Stimulated activated CD4-positive, alpha-beta T cell treated with anti-CD3 and anti-CD28 coated beads, Interleukin-12 subunit alpha, Interleukin-12 subunit beta, amount 100 ng/mL, for 24 hours (primary cell): ENCODE measurements at places on chromosomes 1 and 21.
A peak's percentile ranks its signal among the peaks of the same experiment; 100 is the strongest.

- no peak for DNase-seq
Observed at GRCh38 chr1:106964495-106964894, 92.0 kb upstream of the PRMT6 start.

DNA sequence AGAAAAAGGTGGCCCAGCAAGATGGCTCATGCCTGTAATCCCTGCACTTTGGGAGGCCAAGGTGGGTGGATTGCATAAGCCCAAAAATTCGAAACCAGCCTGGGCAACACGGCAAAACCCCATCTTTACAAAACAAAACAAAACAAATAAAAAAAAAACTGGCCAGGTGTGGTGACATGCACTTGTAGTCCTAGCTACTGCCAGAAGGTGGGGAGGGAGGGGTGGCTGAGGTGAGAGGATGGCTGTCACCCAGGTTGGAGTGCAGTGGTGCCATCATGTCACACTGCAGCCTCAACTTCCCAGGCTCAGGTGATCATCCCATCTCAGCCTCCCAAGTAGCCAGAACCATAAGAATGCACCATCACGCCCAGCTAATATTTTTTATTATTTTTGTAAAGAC, 22.8 kb downstream of the RERE start:
- no peak for DNase-seq

DNA sequence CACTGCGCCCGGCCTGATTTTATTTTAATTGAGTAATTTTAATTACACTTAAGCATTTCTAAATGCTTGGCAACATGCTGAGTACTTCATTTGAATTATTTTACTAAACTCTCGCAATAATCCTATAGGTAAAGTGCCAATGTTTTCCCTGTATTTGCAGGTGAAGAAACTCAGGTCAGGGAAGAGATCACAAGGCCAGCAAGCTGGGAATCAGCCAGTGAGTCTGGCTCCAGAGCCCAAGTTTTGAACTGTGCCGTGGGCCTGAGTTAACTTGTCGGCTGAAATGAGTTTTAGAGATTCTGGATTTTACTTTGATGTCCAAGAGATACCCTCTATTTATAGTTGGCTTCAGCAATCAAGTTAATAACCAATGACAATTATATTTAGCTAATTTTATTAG, 141.4 kb downstream of the CNIH3 start:
- DNase-seq: no peak

DNA sequence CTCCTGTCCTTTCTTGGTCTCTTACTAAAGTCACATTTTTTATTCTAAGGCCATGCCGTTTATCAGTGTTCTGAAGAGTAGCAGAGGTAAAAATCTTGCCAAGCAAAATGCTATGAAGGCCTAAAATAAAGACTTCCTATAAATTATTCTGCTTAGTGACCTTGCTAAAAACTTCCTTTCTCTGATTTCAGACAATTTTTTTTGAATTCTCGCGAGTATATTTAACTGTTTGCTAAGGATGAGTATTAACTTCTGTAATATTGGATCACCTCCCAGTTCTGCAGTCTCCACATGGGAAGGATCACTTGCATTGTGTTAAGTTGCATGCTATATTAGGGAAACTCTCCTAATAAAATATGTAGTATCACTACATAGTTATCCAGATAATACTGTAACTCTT, 123.4 kb upstream of the SNX7 start:
- DNase-seq: no peak

- DNase-seq: no peak
Observed at GRCh38 chr21:38938769-38939168, 133.0 kb downstream of the ETS2 start.

DNA sequence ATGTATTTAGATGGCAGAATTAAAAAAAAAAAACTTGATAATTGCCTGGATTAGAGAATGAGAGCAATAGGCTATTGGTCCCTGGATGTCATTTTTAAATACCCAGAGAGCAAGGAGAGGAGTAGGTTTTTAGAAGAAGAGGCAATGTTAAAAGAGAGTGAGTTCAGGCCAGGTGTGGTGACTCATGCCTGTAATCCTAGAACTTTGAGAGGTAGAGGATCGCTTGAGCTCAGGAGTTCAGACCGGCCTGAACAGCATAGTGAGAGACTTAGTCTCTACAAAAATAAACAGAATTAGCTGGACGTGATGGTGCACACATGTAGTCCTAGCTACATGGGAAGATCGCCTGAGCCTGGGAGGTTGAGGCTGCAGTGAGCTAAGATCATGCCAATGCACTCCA, 15.9 kb upstream of the MUTYH start:
- no peak for DNase-seq

DNA sequence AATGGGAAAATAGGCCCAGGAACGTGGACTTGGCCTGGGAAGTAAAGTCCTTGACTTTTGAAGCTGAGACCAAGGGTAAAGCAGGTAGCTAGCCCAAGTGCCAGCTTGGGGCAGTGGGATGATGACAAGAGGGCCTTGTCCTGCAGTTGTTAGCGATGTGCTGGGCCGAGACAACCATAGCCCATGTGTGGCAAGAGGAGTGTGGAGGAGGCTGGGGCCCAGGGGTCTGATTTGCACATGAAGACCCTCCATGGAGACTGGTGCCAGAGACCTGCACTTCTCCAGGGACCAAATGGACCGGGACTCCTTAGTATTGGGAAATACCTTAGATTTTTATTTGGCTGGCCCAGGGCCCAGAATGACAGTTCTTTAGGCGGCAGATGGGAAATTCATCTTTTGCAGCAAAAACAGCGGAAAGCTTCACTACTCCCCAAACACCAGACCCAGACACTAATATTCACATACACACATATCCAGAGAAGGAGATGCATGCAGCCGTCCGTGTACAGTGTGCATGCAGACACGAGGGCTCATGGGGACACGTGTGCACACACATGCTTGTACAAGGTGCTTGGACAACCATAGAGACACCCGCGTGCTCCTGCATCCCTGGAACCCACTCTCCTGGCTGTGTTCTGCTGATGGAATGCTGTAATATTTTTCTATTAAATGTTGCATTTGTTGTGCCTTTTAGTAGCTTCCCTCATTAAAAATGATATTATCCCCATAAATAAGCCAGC, 78.1 kb upstream of the CSF3R start:
- DNase-seq: no peak

DNA sequence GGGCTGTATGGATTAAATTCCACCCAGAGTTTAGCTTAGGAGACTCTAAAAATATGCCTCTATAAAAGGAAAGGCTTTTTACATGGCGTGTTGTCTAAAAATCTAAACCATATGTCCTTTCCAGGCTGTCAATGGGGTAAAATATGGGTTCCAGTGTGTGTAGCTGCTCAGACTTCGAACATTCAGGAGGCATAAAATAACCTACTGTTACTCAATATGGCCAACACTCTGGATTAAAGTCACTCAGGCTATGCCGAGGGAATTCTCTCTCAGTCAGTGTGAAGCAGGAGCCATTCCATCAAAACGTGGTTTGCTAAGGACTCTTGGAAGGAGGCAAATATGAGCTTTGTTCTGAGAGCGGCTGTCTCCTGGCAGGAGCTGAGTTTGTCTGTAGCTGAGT, 135.3 kb downstream of the RUNX1 start:
- DNase-seq: no peak

- DNase-seq: no peak
Observed at GRCh38 chr21:16504281-16504680, 774.5 kb downstream of the USP25 start.

DNA sequence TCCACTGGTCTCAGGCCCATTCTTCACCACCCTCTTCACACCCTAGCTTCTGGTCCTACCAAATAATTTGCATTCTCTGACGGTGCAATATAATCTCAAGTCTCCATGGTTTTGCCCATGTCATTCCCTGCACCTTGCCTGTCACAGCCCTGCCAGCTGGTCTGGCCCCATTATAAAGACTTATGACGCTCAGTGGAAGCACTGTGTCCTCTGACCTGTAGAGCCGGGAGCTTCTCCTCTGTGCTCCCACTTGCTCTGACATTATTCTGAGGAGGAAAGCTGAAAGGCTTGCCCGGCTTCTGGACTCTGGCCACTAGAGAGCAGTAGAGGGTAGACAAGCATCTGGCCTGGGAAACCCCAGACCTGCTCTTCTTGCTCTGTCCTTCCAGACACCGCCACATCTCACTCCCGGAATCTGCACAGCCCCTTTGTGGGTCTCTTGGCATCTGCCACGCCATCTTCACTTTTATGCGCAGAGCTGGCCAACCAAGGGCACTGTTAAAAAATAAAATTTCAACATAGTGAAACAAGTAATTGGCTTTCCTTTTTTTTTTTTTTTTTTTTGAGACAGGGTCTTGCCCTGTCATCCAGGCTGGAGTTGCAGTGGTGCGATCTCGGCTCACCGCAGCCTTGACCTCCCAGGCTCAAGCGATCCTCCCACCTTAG, 44.4 kb downstream of the NENF start:
- peak; percentile 67 for DNase-seq

- DNase-seq: no peak
Observed at GRCh38 chr1:38693759-38694158, 165.8 kb downstream of the RRAGC start.

- DNase-seq: no peak
Observed at GRCh38 chr1:55696891-55697290, 481.7 kb upstream of the USP24 start.
